ENCODE measurements at places on chromosomes 6 and 20.
A peak's percentile ranks its signal among the peaks of the same experiment; 100 is the strongest.

- DNase-seq: no peak
Measured at GRCh38 chr6:5706124-5707033, 300.3 kb downstream of the NRN1 start.

GRCh38 chr6:132122871-132123270 is 171.7 kb upstream of the CCN2 start:
- DNase-seq: no peak

- DNase-seq: no peak
Measured at GRCh38 chr20:43794326-43794725, 67.5 kb upstream of the GTSF1L start.

DNA sequence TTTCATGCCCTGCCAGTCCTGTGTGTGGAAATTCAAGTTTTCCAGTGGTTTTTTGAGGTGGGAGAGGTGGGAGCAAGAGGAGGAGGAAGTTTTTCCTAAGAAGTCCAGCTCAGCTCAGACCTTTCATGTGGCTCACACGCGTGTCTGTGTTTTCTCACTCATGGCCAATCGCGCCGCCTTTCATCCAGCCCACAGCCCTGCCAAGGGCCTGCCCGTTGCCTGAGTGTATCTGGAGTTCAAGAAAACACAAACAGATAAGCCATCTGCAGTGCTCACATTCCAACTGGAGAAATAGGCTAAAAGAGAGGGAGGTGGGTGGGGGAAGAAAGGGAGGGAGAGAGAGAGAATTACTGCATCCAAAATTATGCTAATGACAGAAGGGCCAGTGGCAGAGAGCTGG is 12.6 kb upstream of the MPC1 start:
- no peak for DNase-seq

- no peak for DNase-seq
Measured at GRCh38 chr20:49989234-49990065, 6.7 kb downstream of the SNAI1 start.

DNA sequence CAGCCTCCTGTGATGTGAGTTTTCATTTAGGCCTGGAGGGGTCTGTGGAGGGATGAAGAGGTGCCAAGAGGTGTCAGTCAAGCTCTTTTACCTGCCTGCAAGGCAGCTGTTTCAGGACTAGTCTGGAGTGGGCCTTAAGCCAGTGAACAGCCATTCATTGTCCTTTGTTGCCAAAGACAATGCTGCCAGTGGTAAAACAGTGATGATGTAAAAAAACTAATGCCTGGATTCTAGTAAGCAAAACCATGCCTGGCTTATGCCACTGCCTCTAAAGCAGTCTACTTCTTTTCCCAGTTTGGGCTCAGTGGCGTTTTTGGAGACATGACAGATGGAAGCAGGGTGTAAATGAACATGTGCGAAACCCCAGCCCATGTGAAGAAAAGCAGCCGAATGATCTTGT is 93.5 kb upstream of the KCNK16 start:
- DNase-seq: no peak

GRCh38 chr6:133740218-133740617 is 148.7 kb upstream of the TCF21 start:
- no peak for DNase-seq

GRCh38 chr6:104599821-104600638 is 259.7 kb downstream of the HACE1 start:
- DNase-seq: no peak

DNA sequence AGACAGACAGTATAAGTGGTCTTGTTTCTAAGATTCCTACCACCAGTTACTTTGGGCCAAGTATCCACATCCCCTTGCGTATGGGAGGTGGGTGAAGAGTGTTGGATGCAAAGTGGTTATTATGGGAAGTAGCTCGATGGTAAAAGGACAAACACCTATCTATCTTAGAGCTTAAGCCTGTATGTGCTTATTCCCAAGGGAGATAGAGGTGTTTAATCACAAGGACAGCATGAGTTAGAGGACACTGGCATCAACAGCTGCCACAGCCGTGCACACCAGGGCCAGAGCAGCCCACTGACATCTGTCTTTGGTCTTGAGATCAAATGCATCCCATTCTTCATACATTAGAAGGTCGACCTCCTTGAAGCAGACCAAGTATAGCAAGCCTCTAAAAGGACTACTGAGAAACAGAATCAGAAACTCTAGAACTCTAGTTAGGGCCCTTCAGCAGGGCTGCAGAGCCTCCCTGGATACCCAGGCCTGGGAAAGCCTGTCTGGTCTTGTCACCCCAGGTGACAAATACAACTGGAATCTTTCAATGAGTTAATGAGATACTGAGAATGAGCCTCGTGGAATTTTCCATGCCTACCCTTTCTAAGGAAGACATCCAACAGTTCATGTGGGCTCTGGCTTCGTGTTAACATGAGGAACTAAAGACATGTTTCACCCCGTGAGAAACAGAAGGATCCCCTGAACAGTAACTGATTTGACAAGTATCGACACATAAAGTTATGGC is 28.7 kb downstream of the TXNDC5 start:
- DNase-seq: no peak

- no peak for DNase-seq
Measured at GRCh38 chr6:154653385-154653784, 79.8 kb upstream of the SCAF8 start.

- no peak for DNase-seq
Measured at GRCh38 chr6:52301326-52301725, 16.8 kb upstream of the MCM3 start.

DNA sequence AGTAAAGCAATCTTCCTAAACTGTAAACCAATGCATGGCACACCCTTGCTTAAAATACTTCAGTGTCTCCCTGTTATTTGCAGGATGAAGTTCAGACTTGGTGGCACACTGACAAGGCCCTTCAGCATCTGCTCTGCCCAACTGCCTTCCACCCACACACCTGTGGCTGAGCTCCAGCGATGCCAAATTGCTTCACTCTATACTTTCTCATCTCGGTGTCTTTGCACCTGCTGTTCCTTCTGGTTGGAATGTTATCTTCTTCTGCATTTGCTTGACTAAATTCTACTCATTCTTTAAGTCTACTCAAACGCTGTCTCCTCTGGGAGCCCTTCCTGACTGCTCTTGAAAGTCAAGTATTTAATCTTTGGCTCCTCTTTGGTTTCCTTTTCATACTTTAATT is 100.1 kb upstream of the SUPT3H start:
- DNase-seq: no peak

- DNase-seq: no peak
Measured at GRCh38 chr6:107264357-107264840, 149.1 kb upstream of the BEND3 start.

DNA sequence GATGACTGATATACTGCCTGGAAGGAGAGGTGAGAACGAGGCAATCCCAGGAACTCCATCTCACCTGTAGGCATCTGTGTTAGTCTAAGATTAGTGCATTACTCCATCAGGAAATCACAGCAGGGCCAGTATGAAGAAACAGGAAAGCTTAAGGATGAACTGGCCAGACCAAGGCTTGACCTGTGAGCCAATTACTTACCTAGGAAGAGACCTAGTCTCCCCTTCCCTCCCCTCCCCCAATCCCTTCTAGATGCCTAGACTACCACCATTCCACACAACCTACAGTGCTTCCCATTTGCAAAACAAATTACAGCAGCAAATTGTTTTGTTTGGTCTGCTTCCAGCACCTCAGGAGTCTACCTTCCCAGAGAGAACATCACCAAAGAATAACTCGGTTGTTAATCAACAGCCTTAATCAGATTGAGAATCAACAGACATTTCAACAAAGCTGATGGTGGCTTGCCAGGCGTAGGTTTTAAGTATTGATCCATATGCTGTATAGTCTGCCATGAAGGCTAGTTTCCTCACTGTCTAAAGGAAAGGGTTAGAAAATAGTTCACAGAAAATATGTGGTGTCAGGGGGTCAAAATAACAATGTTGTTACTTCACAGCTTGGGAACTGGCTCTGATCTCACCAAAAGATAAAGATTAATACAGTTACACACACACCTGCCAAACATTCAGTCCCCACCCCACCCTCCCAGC is 10.1 kb downstream of the PKHD1 start:
- no peak for DNase-seq

DNA sequence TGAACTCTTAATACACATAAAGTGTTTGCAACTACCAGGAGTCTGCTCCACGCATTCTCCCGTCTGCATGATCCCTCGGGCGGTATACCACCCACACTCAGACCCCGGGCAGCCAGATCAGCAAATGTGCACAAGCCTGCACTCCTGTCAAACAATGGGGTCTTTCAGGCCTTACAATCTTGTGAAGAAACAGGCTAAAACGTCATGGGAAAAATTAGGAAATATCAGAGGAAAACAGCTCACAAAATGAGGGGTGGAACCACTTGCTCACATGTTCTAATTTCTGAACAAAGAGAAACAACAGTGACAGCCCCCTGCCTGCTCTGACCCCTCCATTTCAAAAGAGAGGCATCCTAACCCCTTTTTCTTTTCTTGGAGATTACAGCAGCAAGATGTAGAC is 69.4 kb downstream of the BACH2 start:
- DNase-seq: no peak

DNA sequence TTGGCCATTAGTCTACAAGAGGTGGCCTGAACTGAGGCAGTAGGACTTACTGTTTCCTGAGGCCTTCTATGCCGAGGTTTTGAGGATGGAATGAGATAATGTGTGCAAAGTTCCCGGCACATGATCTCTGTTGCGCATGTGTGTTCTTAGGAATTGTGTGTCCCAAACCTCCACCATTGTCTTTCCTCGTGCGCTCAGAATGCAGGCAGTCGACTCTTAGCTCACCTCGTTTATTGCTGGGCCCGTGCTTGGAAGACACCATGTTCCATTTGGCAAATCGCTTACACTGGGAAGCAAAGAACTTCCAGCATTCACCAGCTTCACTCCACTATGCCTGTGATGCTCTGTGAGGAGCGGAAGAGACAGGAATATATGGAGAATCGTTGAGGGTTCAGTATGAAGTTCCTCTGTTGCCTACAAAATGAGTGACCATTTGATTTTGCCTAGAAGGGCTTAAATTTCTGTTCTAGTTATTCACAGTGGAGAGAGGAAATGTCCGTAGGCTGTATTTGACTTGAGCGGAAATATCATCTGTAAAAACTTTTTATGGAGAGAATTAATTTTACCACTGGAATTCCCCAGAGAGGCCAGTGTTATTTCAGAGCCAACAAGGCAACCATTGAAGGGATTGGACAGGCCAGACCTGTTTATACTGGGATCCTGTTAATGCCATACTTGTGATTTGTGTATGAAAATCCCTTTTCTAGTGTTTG is 75.7 kb upstream of the CLDN20 start:
- no peak for DNase-seq

- peak; percentile 43 for DNase-seq
Measured at GRCh38 chr6:127923135-127923534, 22.3 kb upstream of the THEMIS start.

DNA sequence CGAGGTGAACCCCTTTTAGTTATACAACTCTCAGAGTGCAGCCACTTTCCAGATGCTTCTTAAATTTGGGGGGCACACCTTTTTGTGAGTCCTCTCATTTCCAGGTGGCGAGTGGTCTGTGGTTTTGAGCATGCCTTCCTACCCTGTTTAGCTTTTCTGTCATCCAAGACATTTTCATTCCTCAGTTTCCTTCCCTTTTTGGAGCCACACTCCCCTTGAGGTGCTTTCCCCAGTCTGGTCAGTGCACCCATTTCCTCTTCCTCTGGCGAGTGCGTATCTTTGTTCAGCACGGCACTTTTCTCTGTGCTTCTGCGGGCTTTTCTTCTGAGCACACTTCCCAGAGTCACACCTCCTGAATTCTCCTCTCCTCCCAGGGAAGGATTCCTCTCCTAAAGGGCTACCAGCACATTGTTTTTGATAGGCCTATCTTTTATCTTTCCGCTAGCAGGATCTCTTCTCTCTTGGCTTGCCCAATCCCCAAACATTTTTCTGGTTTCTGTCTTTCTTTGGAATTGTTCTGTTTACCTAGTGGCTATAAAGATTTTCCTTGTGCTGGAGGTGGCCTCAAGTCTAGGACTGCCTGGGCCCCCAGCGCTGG is 1.4 kb downstream of the PHF20 start:
- peak; percentile 77 for DNase-seq

GRCh38 chr20:19633985-19634384 is 124.1 kb upstream of the RIN2 start:
- no peak for DNase-seq

- peak; percentile 4 for DNase-seq
Measured at GRCh38 chr6:127518710-127519468, at the start of gene MTCL3. Gene MTCL3 (minus strand): TSS chr6:127519335.

GRCh38 chr20:45347936-45348778 is at the start of gene SDC4:
Gene SDC4 (minus strand): TSS chr20:45348424. CDS start chr20:45348384, 40 bp downstream.
- peak; percentile 72 for DNase-seq

GRCh38 chr6:162109480-162110050 is 618.0 kb downstream of the PRKN start:
- no peak for DNase-seq

DNA sequence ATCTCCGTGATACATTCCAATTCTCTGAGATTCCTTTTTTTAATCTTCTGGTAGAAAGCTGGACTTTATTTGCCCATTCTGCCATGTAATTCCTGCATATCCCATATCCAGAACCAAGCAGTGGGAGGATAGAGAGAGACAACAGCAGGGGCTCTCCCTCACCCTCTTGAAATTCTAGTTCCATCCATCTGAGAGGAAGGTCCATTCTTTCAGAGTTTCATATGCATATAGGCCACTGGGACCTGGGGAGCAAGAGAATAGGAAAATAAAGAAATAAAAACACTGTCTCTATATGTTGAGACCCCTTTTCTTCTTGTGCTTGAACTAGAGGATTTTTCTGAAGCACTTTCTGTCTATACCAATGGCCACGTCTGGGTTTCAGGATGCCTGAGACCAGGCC is 147.9 kb upstream of the STMND1 start:
- DNase-seq: no peak

DNA sequence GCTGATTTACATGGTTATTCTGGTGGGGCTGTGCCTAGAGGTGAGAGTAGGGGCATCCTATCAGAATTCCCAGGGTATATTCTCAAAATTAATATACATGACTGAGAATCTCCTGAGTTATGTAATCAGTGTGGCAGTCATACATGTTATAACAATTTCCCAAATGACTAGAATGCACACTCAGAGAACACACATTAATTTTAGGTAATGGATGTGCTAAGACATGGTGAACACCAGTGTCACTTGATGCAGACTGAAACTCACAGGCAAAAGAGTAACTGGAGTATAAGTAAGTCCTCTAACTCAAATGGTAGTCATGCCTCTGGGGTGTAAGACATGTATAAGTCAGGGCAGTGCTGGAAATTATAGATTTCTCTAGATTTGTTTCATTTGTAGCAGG is 1198.4 kb upstream of the CITED2 start:
- DNase-seq: no peak

GRCh38 chr20:31835977-31836852 is 9.2 kb downstream of the FOXS1 start:
- DNase-seq: peak; percentile 33

GRCh38 chr20:32108814-32109391 is 611 bp upstream of the TM9SF4 start:
- DNase-seq: no peak

GRCh38 chr20:873875-874607 is 40.5 kb downstream of the FAM110A start:
- no peak for DNase-seq

- DNase-seq: no peak
Measured at GRCh38 chr6:15375638-15376290, 129.9 kb downstream of the JARID2 start.

GRCh38 chr6:152151920-152152319 is 344.4 kb downstream of the ESR1 start:
- DNase-seq: no peak

All from CD4-positive, alpha-beta T cell treated with Interleukin-17A for 1 hour (primary cell).